Cardiac septum (tissue), 1 donor: ENCODE measurements at places on chromosomes 5 and 9. TPM values are rescaled to one million over a fixed set of nuclear protein-coding genes. Genes with fewer than 3 reads are reported as not detected.
A peak's percentile ranks its signal among the peaks of the same experiment; 100 is the strongest.

IL3 gene
- not detected for total RNA-seq

GRCh38 chr9:98992107-98992884, 48.6 kb downstream of the COL15A1 start:
- peak; percentile 50 for DNase-seq

DNA sequence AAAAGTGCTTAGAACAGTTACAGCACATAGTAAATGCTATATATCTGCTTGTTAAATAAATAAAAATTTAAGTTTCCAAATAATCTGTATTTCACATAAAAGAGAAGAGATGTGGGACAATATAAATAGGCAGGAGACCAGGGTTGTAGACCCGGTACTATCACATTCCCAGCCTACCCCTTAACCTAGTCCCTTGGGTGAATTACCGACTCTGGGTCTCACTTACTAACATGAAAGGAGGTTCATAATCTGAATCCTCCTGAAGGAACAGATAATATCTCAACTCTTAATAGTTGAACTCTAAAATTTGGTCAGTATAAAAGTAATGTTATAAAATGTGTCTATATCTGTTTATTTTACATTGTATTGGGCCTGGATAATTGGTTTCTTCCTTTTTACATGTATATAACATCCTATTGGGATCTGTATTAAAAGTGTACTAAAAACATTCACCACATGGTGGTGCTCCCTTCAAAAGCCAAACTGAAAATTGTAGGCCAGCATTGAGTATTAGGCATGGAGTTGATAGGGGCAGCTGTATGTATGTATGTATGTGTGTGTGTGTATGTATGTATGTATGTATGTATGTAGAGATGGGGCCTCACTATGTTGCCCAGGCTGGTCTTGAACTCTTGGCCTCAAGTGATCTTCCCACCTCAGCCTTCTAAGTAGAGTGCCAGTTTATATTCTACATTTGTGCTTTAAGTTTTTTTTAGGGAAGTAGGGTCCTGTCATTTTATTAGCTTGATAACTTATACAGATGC, 64.2 kb upstream of the ABL1 start:
- DNase-seq = no peak

DNA sequence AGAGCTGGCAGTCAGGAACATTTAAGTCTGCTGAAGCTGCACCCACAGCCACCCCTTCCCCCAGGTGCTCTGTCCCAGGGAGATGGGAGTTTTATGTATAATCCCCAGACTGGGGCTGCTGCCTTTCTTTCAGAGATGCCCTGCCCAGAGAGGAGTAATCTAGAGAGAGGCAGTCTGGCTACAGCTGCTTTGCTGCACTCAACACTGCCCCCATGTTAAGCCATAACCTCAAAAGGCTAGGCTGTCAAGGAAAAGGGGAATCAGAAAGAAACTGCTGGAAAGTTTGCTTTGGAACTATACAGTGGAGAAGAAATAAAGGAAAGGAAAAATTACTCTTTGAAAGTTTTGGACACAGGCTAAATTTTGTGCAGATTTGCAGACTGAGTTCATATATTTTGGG, 127.2 kb downstream of the MACIR start:
- no peak for DNase-seq
